ENCODE measurements at places on chromosomes 7 and 10.

DNA sequence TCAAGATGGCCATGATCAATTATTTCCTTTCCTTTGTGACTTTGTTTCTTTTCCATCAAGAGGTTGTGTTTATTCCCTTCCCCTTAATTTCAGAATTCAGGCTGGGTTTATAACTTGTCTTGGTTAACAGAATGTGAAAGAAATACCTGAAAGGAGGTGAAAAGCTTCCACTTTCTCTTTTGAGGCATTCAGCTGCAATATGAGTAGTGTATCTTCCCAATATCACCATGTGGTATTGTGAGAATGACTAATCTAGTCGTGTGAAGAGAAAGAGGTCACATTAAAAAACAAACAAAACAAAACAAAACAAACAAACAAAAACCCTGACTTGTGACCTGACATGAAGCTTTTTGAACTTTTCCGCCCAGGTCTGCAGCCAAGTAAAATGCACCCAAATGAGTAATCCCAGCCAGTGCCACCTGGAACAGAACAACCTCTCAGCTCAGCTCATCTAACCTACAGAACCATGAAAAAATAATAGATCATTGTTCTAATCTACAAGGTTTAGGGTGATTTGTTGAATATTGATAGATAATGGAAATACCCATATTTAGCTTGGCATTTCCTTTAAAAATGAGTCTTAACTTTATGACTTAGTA is 70.8 kb upstream of the TEX47 start:
- no peak for DNase-seq

- no peak for DNase-seq
Observed at GRCh38 chr7:46424934-46425333, 503.9 kb upstream of the IGFBP3 start.

GRCh38 chr7:19491821-19492452 is 216.9 kb downstream of the POLR1F start:
- no peak for DNase-seq

- no peak for DNase-seq
Observed at GRCh38 chr10:129861776-129862531, 102.1 kb downstream of the EBF3 start.

Measured in NK-92 treated with Interleukin-12 subunit alpha and Interleukin-12 subunit beta, amount 100 ng/mL, for 24 hours (cell line).